ENCODE measurements at places on chromosomes 1 and 21.

GRCh38 chr1:220803401-220804201, 16.9 kb downstream of the MTARC1 start:
- peak; percentile 54 for DNase-seq

DNA sequence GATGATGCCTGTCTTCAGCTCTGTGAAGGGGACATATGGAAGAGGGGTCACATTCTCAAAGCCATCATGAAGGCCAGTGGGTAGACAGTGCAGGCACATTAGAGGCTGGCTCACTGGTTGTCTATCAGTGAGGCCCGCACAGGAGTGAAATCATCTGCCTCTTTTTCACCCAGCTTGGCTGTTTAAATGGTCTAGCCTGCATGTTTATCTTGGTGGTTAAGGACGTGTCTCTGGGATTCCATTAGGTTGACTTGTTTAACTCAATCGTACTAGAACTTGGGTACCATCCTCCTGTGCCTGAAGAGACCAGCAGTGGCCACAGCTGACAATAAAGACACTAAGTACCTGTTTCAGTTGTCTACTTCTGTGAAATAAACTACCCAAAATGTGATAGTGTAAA, 219.3 kb downstream of the PLPP3 start:
- no peak for DNase-seq

DNA sequence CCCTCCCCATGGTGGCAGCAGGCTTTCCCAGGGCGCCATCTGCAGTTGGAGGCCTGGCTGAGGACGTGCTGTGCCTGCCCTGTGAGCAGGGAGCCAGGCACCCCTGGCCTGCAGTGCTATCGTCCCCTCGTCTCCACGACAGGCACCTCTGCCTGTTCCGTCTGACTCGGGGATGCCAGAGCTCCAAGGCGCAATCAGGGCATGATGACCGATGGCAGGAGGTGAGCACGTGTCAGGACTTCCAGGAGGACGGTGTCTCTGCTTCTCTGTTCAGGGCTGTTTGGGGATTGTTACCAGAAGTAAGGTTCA, 125.2 kb downstream of the PCBP3 start:
- DNase-seq: no peak

- no peak for DNase-seq
Measured at GRCh38 chr1:170640581-170640980, 23.4 kb upstream of the PRRX1 start.

DNA sequence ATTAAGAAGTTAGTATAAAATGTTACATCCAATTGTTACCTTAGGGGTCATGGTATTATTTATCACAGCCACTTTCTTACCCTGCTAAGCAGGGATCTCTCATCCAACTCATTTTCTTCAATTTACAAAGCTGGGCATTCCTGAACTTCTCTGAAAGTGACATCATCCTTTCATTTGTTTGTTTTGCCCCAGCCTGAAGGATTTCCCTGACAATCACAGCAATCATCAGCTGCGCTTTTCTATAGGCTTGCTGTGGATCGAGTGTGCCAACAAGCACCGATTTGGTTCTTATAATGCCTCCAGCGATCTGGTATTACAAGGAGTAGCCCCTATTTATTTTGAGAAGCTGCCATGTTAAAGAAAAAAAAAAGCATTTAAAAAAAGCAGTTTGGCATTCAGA, 240.2 kb downstream of the USH2A start:
- no peak for DNase-seq

DNA sequence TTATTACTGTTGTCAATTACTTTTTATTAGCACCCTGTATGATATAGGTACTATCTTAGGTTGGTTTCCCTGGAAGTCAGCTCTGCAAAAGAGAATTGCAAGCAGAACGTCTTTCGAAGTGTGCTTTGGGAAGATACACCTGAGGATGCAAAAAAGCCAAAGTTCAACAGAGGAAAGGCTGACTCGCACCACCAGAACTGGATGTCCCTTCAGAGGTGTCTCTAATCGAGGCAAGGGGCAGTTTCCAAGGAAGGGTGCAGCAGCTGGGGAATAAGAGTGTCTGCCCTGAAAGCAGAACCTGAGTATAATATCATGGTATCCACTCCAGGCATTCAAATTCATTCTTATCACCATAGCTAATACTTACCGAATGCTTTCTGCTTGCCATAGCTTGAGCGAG, 149.6 kb downstream of the CACNA1E start:
- DNase-seq: no peak

- peak; percentile 26 for DNase-seq
Measured at GRCh38 chr1:54546651-54547401, 1.2 kb upstream of the ACOT11 start.

DNA sequence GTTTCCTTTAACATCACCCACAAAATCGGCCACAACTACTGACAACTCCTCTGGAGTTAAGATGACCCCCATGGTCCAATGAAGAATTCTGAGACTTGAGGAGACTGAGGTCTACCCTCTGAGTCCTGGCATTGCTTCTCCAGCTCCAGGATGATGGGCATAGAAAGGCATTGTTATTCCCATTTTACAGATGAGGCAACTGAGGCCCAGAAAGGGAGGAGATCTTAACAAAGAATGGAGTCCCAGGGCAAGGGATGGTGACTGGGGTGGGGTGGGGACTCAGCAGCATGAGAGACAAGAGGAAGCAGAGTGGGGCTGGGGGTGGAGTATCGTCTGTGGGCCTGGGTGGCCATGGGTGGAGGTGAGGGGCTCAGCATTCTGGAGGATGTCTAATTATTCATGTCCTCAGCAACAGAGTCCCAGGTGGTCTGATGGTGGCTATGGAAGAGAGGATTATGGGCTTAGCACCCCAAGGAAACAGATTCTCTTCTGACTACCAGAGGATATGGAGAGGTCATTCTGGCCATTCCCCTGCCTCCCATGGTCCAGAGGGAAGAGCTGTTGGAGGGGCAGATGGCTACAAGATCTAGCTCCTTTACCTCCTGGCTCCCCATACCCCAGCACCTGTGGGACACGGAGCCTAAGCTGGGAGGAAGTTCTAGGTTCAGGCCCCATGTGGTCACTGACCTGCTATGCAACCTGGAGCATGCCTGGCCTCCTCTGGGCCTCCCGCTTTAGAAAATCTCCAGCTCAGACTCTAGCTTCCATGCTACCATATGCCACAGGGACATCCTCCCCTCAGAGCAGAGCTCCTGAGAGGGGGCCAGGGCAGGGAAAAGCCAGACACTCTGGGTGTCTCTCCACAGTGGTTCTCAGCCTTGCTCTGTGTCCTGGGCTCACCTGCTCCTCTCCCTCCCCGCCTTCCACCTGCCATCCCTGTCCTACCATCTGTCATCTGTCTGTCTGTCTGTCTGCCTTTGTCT, 37.4 kb upstream of the DMBX1 start:
- no peak for DNase-seq

DNA sequence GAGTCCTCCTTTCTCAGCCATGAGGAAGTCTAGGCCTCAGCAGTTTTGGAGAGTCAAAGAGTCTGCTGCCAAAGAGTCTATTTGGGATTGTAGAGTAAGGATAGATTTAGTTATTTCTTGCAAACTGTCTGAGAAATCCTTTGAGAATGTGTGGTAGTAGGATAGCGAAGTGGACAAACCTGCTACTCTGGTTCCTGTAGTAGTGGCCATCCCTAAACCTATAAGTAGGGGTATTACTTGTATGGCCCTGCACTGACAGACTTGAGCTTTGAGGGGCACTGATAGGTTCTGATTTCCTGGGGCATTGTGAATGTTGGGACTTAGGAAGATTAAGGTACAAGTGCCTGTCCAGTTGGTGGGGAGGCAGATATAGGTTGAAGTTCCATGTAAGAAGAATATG, 115.9 kb upstream of the SGIP1 start:
- no peak for DNase-seq

- no peak for DNase-seq
Measured at GRCh38 chr1:154433161-154433764, 28.1 kb downstream of the IL6R start.

DNA sequence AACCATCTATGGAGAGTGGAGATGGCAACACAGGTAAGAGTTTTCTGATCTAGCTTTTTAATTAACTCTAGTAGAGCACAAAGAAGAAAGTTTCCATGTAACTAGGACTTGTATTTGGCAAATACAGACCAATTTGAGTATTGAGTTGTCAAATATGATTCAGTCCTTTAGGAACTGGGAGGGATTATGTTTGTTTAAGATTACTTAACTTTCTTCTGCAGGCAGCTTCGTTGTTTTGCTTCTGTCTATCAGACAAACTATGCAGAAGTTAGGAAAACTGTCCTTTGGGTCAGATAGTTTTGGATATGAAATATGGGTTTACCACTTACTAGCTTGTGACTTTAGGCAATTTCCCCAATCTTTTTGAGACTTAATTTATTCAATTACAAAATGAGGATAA, 111.8 kb downstream of the POU2F1 start:
- DNase-seq: no peak

DNA sequence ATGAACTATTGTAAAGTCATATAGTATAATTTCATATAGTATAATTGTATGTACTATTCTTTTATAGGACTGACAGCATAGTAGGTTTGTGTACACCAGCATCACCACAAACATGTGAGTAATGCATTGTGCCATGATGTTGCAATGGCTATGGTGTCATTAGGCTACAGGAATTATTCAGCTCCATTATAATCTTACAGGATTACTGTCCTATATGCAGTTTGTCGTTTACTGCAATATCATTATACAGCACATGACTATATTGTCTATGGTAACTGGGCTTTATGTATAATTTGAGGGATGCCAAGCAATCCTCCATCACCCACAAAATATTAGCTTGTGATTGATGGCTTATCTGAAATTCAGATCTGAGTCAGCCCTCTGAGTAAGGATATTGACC, 54.2 kb upstream of the PBX1 start:
- no peak for DNase-seq

DNA sequence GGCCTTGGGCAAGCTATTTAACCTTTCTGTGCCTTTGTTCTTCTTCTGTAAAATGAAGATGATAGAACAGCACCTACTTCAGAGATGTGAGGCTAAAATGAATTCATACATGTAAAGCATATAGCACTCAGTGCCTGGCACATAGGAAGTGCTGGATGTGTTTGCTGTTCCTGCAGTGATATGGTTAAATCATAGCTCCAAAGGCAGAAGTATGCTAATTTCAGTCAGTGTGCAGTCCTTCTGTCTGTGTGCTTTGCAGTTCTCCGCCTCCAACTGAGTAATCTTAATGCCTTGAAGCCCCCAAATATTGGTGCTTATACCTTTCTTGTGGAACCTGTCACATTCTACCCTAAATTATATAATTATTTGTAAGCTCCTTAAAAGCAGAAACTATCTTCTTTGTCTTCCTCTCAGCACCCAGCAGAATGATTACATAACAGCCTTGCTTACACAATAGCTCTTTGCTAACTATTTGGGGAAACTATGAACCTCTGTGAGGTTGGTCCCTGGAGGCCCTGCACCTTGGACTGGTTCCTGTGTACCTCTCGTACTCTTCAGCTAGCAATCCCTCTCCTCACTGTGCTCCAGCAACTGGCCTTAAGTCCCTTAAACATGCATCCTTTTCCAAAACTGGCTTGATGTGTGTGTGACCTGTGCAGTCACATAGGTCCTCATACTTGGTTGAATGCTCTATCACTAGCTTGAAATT, 57.0 kb upstream of the CACYBP start:
- no peak for DNase-seq

DNA sequence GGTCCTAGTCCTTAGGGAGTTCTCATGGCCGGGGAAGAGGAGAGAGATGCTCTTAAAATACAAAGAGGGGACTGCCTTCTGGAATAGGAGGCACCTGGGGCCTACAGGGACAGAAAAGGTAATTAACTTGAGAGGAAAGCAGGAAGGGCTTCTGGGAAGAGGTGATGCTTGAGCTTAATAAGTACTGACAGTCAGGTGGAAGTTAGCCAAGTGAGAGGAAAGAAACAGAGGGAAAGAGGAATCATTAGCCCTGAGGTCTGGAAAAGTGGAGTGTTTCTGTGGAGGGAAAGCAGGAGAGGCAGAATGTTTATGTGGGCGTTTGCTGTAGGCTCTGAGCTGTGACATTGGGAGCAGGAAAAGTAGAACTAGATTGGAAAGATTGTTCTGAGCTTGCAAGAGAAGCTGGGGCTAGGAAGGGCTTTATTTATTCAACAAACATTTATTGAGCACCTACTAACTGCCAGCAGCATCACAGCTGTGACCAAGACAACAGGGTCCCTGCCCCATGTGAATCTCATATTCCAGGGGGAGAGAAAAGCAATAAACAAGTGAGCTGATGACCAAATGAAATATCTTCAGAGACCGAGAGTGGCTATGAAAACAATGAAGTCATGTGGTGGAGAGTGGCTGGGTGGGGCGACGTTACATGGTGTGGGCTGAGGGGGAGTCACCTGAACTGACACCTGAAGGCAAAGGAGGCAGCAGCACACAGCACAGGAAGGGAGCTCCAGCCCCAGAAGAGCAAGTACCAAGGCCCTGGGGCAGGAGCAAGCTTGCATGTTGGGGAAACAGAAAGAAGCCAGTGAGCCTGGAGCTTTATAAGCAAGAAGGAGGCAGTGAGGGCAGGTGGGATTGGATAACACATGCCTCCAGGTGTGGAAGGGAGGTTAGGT, 4.4 kb upstream of the FNDC5 start:
- DNase-seq: no peak

GRCh38 chr21:25396135-25396711, 211.1 kb downstream of the MRPL39 start:
- DNase-seq: no peak

DNA sequence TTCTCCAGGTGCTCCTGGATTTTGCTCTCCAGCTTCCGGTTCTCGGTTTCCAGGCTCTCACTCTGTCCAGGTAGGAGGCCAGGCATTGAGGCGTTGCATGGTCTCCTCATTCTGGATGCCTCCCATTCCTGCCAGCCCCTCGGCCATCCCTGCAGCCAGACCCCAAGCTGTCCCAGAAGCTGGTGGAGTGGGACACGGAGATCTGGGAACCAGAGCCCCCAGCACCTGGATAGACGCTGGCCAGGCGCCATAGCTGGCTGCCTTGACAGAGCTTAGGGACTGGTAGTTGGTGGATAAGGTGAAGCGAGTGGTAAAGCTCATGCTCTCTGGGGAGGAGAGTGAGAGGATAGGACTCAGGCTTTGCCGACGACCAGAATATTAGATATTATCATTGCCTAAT, 29.6 kb downstream of the RAP1A start:
- DNase-seq: no peak

DNA sequence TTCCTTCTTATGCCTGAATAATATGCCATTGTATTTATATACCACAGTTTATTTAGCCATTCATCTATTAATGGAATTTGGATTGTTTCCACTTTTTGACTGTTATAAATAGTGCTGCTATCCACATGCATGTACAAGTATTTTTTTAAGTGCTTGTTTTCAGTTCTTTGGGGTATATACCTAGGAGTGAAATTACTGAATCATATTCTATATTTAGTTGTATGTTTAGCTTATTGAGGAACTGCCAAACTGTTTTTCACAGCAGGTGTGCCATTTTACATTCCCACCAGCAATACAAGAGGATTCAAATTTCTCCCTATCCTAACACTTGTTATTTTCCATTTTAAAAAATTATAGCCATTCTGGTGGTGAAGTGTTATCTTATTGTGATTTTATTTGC, 7.6 kb upstream of the HJV start:
- no peak for DNase-seq

DNA sequence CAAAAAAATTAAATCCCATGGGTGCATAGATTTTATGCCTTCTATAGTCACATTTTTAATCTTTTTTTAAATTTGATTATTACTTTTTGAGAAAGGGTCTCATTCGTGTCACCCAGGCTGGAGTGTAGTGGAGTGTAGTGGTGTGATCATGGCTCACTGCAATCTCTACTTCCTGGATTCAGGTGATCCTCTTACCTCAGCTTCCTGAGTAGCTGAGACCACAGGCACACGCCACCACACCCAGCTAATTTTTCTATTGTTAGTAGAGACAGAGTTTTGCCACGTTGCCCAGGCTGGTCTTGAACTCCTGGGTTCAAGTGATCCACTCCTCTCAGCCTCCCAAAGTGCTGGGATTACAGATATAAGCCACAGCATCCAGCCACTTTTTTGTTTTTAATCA, 10.4 kb downstream of the CBR3 start:
- DNase-seq: no peak

- no peak for DNase-seq
Measured at GRCh38 chr1:225688345-225688744, 35.4 kb upstream of the ENAH start.

Data from erythroblast (primary cell).